Mucosa of gallbladder (tissue), 1 donor: ENCODE measurements at places on chromosomes 1 and 21.
A peak's percentile ranks its signal among the peaks of the same experiment; 100 is the strongest.

- DNase-seq = no peak
These were observed 233.5 kb upstream of the SGIP1 start for GRCh38 chr1:66300280-66300971.

DNA sequence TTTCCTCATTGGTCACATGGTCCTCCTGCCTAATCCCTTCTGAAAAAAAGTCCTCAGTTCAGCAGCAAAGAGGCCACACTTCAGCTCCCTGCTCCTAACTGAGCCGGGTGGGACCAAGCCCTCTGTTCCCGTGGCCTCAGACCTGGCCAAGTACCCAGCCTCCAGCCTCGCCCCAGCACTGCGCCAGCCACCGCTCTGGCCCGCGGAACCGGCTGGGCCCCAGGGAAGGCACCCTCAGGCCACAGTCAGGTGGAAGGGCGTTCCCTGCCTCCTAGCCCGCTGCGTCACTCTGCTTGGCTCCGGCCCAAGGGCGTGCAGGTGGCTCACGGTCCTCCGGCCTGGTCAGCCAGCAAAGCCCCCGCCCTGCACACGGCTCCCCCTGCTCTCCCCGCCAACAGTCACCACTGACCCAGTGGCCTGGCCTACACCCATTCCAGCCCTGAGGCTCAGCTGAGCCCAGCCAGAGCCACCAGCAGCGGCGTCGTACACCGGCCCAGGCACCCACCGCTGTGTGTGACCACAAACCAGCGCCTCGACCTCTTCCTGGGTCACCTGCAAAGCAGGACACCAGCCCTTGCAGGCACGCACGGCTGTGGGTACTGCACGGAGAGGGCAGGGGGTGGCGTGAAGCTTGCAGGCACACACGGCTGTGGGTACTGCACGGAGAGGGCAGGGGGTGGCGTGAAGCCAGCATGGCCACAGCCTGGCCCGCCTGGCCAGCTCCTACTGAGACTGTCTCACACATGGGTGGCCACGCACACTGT is 19.4 kb downstream of the NADK start:
- peak; percentile 87 for DNase-seq

- DNase-seq = no peak
These were observed 136.0 kb upstream of the NGF start for GRCh38 chr1:115473986-115474565.

DNA sequence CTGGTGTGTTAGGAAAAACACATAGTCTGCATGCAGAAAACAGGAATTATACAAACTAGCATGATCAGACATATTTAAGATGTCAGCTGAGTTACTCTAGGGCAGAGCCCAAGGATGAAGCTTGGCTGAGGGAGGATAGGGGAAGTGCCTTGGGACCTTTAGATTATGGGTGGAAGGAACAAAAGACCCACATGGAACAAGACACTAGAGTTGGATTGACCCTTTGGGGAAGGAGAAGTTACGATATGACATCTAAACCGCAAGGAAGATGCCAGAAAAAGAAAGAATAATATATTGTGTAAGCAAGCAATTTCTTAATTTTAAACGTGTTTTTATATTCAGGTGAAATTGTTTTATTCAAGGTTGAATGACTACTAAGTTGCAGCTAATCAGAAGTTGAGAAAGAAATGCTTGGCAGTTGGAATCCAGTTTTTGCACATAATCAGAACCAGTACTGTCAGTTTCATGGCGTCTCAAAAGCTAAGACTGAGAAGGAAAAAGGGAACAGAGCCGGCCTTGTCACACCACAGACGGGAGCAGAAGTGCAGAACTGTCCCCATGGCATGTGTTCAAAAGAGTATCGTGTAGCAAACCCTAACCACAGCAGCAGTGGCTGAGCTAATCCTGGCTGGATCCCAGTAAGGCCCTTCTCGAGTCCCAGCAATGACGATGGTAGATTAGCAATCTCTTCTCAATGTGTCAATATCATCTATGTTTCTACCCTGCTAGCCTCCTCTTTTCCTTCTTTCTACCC is 31.2 kb upstream of the IFNAR2 start:
- DNase-seq = peak; percentile 59

DNA sequence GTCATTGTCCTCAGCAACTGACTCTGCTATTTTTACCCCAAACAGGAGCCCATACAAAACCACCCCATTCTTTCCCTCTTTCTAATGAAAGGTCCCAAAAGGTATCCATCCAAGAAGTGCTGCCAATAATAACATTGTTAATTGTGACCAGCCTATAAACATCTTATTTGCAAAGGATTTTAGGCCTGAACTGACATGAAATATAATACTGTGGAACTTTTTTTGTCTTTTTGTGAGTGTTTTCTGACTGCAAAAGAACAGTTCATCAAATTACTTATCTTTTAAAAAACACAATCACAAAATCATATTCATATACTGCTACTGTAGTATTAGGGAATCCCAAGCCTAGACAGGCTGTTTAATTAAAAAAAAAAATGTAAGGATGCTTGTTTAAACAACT is 3.4 kb downstream of the PIGM start:
- DNase-seq = no peak

GRCh38 chr1:89903550-89903949 is 82.7 kb downstream of the LRRC8D start:
- no peak for DNase-seq
